ENCODE measurements at places on chromosomes 2 and 18.

DNA sequence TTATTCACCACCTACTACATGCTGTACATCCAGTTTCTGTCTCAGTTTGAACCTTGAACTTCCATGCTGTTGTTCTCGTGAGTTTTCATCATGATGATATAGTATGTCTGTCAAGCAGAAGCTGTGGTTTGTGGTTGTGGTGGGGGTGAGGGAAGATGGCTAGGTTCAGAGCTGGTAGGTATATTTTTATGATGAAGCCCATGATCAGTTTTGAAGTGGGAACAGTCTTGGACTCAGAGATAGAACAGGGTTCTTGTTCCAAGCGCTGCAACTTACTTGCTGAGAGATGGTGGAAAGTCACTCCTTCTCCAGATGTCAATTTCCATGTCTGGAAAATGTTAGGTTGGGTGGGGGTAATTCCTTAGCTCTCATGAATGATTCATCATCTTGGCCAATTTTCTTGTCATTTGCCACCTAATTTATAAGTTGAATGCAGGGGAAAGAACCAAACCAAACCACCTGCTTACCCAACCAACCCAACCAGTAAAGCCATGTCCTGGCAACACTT is 21.6 kb downstream of the PMAIP1 start:
- no peak for DNase-seq

DNA sequence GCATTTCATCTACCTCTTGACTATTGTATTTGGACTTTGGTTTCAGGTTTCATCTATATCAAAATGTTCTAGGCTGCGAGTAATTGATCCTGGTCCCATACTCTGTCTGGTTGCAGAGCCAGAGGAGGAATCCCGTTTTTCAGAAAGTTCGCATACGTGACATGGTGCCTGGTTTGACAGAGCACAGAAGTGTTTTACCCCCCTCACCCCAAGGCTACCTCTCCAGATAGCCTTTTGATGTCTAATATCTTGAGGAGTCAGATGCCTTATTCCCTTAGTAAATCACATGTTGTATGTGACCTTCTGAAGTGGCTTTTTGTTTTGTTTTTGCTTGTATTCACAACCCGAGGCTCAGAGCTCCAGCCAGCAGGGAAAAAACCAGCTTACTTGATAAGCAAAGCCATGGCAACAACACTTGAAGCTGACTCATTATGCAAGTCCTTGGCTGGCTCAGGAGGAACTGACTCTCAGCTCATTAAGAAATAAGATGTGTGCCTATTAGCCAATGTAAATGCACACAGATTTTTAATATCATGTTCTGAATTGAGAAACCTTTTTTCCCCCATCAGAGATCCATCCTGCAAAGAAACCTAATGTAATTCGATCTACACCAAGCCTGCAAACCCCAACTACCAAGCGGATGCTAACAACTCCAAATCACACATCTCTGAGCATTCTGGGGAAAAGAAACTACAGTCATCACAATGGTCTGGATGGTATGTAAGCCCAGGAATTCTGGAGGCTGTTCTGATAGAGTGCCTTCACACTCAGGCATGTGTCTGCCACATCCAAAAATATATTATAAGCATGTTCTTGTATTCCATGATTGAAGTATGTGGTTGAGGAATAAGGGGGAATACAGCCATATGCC is 41.4 kb downstream of the OXER1 start:
- DNase-seq, result no peak

DNA sequence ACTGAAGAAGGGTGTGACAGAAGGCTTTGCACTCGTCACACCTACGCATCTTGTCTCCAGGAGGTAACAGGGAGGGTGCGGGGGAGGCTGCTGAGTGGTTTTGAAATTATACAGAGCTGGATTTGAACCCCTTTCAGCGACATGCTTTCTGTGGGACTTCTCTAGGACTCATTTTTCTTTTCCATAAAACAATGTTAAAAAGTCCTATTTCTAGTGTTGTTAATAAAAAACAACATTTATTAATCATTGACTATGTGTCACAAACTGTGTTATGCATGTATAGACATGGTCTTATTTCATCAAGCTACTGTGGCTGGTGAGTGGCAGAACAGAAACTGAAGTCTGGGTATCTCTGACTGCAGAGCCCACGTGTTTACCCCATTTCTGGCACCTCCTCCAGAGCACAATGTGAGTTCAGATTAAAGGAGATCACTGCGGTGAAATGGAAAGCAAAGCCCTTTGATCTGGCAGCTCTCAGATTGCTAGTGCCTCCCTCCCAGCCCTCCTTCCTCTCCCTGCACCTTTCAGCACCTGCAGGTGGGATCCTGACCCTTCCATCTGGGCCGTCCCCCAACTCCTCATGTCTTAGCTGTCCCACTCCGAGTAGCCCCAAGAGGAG is 315.5 kb upstream of the MYT1L start:
- DNase-seq, result peak; percentile 89

GRCh38 chr18:27845897-27846296 is 331.0 kb downstream of the CDH2 start:
- DNase-seq, result no peak

- no peak for DNase-seq
These were observed 20.8 kb upstream of the ATIC start for GRCh38 chr2:215290980-215291599.

- no peak for DNase-seq
These were observed 117.3 kb downstream of the PLB1 start for GRCh38 chr2:28613186-28613585.

- DNase-seq, result peak; percentile 94
These were observed 56.7 kb upstream of the ACKR3 start for GRCh38 chr2:236512902-236513435.

- no peak for DNase-seq
These were observed 270.6 kb downstream of the CYRIA start for GRCh38 chr2:16394986-16395550.

GRCh38 chr18:70234667-70235459 is 29.4 kb upstream of the RTTN start:
- no peak for DNase-seq

DNA sequence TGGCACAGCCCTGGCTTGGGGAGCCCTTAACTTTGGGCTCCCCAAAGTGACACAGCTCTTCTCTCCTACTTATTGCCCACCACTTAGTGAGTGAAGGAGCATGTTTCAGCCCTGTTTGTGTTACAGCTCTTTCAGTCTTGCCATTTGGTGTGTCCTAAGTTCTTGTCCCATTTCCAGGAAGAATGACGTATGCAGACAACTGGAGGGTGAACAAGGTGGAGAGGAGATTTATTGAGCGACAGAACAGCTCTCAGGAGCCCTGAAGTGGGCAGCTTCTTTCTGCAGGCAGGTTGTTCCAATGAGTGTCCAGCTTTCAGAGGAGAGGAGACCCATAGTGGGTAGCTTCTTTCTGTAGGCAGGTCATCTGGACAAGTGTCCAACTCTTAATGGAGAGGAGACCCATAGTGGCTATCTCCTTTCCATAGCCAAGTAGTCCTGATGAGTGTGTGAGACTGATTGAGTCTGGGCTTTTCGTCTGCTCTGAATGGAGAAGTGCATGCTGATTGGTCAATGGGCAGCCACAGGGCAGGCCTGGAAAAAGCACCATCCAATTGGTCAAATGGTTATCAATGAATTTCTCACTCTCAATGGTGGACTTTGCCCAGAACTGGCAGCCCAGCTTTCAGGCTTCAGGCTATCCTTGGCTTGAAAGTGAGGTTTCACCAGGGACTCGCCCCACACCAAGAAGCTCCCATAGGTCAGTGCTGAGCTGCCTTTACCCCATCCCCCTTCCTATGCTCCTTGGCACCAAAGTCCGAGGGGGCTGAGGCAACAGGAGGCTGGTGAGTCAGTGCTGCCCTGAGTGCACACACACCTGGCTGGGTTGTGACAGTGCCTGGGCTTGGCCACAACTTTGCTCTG is 688.2 kb downstream of the NYAP2 start:
- DNase-seq, result no peak

DNA sequence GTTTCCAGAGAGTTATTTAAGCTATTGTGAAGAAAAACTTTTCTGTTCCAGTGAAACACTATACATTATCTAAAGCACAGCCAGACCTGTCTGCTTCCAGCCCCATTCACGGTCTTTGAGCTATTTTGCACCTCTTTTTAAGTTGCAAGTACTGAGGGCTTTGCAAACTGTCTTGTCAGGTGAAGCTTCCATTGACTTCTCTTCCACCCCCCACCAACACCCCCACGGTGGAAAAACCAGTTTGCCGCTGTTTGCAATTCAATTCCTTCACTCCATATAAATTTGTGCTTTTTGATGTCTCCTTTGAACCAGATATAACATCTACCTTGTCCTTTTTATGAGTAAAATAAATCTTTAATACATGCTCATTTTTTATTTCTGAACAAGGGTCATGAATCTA is 15.7 kb downstream of the B3GNT7 start:
- no peak for DNase-seq

GRCh38 chr2:31101701-31102100 is 36.5 kb downstream of the GALNT14 start:
- no peak for DNase-seq

DNA sequence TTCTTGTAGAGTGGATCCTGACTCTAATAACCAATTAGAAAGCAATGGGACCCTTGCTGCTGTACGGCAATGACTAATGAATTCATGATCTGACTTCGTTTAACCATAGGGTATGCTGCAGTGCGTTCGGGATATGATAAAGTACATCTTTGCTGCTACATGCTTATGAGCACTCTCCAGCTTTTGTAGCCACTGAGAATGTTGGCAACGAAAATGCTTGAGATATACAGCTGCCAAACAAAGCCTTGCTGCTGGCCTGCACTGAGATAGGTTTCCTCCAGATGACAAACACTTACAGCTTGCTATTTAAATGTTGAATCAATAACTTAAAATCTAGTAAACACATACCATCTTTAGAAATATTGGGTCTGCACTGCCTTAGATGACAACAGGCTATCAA is 372.4 kb upstream of the SLC8A1 start:
- DNase-seq, result no peak

GRCh38 chr2:21251216-21251980 is 127.6 kb downstream of the TDRD15 start:
- DNase-seq, result no peak

DNA sequence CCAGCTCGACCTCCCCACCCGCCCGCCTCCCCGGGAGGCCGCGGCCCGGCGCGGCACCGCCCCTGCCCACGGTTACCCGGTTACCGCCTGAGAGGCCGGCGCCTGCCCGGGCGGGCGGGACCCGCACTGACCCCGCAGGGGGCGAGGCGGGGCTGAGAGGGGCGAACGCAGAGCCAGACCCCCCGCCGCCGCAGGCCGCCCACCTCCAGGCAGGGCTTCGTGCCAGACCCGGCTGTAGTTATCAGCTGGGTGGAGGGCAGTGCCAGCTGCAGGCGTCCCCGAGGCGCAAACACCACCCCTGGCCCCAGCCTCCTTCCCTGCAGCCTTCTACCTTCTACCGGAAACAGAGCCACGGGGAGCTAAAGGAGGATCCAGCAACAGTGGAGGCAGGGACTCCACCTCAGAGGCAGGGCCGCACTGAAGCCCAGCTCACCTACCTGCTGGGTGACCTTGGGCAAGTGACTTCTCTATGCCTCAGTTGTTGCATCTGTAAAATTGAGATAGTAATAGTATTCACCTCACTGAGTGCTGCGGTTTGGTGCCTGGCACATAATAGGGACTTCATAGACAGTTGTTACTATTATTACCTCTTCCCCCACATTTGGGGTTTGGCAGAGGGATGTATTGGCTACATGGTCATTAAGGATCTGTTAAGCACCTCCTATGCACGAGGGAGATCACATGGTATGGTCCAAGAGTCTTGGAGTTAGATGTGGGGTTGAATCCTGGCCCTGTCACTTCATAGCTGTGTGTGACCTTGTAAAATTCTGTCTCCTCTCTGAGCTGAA is 231.6 kb upstream of the SMAD2 start:
- peak; percentile 23 for DNase-seq

- no peak for DNase-seq
These were observed 43.3 kb downstream of the FAP start for GRCh38 chr2:162199913-162200312.

DNA sequence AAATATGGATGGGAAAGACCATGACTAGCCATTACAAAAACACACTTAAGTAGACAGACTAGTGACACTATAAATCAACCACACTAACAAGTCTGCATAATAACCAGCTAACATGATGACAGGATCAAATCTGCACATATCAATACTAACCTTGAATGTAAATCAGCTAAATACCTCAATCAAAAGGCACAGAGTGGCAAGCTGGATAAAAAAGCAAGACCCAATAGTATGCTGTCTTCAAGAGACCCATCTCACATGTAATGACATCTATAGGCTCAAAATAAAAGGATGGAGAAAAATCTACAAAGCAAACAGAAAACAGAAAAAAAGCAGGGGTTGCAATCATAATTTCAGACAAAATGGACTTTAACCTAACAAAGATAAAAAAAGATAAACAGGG is 16.3 kb downstream of the PFN4 start:
- no peak for DNase-seq

- no peak for DNase-seq
These were observed 153.1 kb upstream of the LMAN1 start for GRCh38 chr18:59512025-59512755.

DNA sequence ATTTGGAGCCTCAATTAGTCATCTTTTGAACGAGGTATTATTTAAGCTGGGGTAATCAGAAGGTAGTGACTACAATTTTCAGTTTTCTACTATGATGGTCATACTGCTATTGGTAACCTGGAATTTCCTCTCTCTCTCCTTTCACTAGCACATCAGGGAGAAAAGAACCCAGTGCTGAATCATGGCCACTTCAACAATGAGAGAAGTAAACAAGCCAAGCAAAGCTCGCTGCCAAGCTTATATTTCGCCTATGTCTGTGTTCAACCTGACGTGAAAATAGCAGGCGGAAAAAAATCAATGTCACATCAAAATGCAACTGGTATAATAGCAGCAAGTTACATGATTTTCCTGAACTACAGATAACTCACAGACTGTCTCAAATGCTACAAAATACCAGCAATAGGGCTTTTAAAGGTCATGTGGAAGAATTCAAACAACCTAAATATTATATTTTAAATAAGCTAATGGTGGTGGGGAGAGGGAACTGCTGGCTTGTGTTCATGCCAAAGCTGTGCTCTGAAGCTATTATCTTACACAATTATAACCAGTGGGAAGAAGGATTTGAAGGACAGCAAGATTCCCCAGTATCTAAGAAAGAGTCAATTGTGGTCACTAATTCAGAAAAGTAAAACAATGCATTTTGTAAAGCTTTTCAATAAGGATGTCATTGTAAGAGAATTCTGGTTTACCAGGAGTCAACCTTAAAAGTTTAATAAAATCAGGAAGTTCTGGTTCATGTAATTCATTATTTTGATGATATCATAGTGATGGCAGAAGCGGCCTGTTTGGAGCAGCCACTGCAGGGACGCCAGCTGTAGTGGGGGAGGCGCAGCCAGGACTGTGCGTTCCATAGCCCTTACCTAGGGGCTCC is 38.0 kb downstream of the RNF152 start:
- DNase-seq, result no peak
